Fibroblast of mammary gland (primary cell): ENCODE measurements at places on chromosomes 4 and X.
A peak's percentile ranks its signal among the peaks of the same experiment; 100 is the strongest.

GRCh38 chr4:7384929-7385890 is 49.5 kb downstream of the PSAPL1 start:
- DNase-seq, result no peak

DNA sequence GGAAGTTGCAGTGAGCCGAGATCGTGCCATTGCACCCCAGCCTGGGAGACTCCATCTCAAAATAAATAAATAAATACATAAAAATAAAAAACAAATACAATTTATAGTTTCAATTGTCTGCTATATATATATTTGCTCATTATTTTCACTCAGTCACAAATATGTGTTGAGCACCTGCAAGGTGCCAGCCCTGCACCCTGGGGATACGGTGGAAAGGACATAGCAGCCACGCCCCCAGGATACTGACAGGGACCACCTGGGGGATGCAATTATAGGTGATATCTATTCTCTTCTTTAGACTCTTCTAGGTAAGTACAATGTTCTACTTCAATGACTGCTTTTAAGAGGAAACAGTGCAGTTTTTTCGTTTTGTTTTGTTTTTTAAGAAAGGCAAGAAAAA is 85.0 kb downstream of the JAKMIP1 start:
- DNase-seq, result no peak

DNA sequence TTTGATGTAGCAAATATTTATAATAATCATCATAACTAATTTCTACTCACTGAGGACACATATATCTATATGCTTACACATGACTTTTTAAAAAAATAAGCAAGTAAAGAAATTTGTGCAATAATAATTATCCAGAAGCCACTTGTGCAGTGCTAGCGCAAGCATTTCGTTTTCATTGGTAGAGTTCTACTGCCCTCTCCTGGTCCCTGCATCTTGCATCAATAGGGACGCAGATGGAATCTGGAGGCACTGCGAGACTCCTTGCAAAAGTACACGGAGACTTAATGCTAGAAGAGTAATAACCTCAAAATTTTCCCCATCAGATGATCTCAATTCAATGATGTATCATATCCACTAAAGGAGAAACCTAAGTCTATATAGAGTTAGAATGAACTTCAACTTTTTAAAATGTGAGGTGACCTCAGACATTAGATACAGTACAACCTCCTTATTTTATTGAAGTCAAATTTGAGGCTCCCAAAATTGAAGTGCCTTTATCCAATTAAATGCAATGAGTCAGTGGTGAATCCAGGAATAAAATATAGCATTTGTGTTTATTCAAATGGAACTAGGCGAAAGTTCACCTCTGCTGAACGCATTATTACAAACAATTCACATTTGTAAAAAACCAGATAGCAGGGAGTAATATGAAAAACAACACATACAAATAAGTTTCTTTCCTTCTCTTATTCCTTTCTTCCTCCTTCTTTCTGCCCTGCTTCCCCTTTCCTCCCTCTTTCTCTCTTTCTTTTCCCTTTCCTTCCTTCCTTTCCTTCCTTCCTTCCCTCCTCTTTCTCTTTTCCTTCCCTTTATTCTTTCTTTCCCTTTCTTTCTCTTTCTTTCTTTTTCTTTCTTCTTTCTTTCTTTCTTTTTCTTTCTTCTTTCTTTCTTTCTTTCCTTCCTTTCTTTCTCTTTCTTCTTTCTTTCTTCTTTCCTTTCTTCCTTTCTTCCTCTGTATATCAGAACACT is 450.0 kb downstream of the ANKRD50 start:
- peak; percentile 91 for DNase-seq

GRCh38 chr4:19327364-19327763 is 924.3 kb upstream of the SLIT2 start:
- DNase-seq, result peak; percentile 53

GRCh38 chrX:39952989-39953388 is 144.8 kb downstream of the BCOR start:
- no peak for DNase-seq

GRCh38 chr4:168825975-168826374 is 184.1 kb downstream of the CBR4 start:
- peak; percentile 67 for DNase-seq

DNA sequence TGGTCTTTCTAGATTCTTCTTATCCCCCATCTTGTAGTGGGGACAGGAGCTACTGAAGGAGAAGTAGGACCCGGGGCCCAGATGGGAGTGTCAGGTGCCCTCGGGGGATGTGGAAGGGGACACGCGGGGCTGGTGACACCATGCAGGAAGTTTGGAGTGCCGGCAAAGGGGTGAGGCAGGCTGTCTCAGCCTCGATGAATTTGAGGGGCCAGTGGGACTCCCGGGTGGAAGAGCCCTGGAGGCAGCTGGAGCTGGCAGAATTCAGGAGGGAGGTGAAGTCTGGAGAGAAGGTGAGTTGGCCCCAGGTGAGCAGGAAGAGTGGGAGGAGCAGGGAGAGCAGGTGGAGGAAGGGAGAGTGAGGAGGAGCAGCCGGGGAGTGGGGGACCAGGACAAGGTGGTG is 101.7 kb downstream of the CPZ start:
- DNase-seq, result no peak

DNA sequence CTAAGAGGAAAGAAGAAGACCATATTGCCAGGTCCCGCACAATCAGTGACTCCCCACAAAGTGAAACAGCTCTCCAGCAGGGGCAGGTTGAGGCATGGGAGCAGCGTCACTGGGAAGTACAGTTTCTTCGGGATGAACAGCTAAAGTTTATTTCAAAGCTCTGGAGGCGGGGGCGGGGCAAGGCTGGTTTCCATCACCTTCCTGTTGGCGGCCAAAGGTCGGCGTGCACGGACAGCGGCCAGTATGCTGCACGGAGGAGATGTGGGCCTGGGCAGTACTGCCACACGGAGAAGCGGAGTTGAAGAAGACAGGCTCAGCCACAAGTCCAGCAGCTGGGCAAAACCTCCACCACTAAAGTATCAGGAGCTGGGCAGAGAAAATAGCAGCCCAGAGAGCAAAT is 951 bp upstream of the ZNF518B start:
- DNase-seq, result no peak

- no peak for DNase-seq
Observed at GRCh38 chr4:106582103-106582502, 213.5 kb upstream of the GIMD1 start.

DNA sequence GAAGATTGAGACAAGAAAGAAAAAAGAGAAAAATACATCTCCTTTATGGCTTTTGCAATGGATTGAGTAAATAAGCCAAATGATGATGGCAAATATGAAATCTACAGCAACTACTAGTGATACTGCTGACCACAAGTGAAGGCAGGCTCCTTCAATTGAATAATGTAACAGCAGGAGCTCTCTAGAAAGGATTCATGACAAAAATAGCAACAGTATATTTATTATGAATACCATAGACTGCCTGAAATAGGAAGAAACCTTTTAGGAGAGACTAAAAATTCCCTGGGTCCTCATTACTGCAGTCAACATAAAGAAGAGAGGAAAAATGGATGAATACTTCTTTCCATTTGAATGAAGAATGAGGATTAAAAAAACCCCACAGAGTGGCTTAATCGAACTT is 306.8 kb upstream of the ANXA10 start:
- DNase-seq, result no peak

GRCh38 chrX:69070949-69071650 is 94.2 kb downstream of the PJA1 start:
- no peak for DNase-seq

DNA sequence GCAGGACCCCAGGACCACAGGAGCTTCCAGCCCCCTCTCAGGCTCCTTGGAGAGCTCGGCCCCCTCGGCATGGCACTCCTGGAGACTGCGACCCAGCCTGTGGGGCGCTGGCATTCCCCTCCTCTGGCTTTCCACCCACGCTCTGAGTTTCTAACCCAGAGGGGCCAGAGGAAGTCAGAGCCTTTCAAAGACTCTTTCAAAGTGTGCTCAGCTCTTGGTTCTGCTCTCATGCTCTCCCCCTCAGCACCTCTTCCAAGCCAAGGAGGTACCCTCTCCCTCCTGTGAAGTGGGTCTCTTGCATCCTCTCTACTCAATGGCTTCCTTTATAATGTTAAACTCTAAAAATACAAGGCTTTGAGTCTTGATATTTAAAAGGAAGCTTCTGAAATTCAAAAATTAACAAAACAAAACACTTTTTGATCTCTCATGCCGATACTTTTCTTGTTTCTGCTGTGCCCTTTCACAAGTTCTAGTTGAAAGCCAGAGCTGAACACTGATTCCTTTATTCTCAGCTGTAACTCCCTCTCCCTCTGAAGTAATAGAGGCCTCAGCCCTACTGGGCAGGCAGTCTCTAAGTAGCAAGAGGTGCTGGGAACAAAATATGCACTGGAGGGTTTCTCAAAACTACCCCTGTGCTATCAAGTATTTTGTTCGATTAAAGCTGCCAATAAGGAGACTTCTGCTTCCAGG is 82.8 kb downstream of the NAT8L start:
- DNase-seq, result no peak
